ENCODE measurements at places on chromosomes 11 and 22.

DNA sequence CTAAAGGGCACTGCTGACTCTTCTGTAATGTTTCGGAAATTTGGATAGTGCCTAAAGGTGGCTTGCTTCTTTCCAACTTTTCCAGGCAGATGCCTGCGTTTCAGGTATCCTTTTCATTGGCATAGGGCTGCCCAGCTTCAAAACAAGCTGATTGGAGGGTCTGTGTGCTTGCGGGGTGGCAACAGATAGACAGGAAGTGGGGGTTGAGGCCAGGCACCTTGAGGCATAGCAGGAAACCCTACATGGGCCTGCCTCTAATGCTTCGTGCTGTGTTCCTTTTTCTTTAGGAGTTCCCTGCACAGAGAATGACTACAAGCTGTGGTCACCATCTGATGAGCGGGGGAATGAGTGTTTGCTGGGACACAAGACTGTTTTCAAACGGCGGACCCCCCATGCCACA, 92.2 kb upstream of the SORL1-AS1 start:
- DNase-seq = no peak

- DNase-seq = no peak
These were observed 32.0 kb downstream of the KCNC1 start for GRCh38 chr11:17766590-17766989.

- no peak for DNase-seq
These were observed 15.0 kb upstream of the SLC39A13 start for GRCh38 chr11:47393163-47394049.

DNA sequence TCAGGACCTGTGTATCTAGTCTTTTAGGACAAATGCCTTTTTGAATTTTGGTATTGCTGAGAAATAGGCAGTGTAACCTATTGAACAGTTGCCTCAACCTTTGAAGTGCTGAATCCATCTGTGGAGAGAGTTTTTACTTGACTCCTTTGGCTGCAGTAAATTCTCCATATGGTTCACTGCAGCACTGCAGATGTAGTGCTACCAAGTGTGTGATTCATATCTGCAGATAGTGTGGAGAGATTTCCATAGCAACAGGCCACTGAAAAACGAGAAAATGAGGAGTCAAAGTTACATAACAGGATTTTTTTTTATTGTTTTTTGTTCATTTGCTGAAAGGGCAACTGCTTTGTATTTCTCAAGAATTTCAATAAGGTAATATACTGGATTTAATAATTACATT, 356.1 kb downstream of the RAB38 start:
- DNase-seq = no peak

- DNase-seq = no peak
These were observed 5.1 kb downstream of the MAPK8IP2 start for GRCh38 chr22:50605613-50606074.

- DNase-seq = peak; percentile 35
These were observed 6.9 kb upstream of the NEAT1 start for GRCh38 chr11:65415499-65416340.

DNA sequence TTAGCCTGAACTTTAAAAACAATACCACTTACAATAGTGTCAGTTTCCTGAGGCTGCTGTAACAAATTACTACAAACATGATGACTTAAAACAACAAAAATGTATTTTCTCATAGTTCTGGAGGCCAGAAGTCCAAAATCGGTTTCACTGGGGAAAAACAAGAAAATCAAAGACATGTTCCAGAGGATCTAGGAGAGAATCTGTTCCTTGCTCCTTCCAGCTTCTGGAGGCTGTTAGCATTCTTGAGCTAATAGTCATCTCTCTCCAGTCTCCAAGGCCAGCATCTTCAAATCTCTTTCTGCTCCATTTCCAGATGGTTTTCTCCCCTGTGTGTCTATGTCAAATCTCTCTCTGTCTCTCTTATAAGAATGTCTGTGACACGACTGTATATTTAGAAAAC, 67.6 kb upstream of the TEAD1 start:
- DNase-seq = no peak

DNA sequence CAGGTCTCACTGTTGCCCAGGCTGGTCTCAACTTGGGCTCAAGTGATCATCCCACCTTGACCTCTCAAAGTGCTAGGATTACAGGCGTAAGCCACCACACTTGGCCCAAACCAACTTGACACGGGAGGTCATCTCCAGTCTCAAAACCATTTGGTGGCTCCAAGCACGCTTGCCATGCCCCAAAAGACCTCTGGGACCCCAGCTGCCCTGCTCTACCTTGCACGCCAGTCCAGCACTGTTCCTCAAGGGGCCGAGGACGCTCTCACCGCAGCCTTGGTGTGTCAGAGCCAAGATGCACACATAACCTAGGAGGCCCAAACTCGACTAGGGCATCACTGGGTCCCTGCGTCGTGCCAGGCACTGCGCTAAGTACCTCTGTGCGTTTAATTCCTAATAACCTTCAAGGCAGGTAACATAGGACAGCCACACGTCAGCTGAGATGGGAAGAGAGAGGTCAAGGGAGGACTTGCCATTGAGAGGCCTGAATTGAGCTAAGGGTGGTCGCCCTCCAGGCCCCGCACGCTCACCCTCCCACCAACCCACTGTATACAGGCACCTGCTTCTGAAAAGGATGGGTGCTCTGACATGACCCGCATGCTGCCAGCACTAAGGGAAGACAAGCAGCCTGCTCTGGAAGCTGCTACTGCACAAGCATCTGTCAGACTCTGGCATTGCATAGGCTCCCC, 4.6 kb upstream of the GAS2L1 start:
- DNase-seq = no peak

DNA sequence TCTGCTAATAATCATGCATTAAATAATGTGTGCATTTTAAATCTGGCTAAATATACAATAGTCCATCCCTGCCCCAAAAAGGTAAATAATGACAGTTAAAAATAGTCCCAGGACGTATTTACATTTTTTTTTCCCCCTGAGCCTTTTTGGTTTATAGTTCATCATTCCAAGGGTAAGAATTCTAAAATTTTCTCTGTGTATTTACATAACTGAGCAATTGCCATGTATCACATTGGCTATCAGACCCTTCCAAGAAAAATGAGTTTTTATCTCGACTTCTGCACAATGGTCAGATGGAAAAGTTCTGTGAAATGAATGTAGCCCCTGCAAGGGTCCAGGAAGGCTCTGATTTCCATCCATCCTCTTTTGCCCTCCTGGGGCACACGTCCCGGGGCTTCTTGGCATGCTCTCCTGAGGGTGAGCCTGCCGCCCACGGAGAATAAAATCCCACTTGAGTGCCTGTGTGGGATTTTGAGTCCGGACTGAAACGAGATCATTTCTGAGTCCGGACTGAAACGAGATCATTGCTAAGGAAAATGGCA, 94.1 kb upstream of the ANO1 start:
- DNase-seq = no peak

DNA sequence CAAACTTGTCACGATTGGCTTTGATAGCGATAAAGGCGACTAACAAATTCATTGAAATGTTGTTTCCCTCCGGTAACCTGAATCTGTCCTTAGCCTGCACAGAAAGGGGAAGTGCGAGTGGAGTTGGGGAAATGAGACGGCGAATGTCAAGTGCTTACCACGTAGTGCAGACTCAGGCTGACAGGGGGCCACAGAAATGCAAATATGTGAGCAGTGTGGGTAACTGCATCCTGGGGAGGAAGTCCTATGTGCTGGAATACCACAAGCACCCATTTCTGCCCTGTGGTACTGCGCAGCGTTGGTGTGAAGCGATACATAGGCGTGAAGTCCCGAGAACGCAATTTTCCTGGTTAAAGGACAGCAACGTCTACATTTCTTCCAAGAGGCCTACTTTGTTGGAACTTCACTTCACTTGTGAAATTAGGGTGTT, 869 bp upstream of the EIF4ENIF1 start:
- no peak for DNase-seq

- DNase-seq = no peak
These were observed 28.1 kb upstream of the COMT start for GRCh38 chr22:19913337-19913936.

GRCh38 chr11:25775603-25776002, 556.3 kb upstream of the ANO3 start:
- no peak for DNase-seq

DNA sequence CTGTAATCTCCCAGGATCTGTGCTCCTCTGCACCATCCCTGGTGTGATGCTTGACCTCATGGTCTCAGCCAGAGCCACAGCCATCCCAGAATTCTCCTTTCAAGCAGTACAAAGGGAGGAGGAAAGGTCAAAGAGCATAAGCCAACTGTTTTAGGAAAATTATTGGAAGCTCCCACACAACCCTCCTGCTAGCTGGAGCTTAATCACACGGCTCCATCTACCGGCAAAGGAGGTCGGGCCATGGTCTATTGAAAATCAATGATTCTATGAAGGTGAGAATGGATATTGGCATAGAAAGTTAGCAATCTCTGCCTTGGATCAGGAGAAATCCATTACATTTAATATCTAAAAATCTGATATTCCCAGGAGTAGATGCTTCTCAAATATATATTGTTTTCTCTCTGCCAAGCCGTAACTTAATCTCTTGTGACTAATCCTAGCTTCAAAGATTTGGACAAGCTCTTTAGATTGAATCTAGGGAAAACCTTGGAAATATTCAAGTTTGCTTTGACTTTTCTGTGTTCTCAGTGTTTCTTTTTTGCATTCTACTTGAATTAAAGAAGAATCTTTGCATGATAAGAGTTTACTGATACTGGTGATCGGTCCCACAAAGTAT, 259.6 kb downstream of the NTM start:
- no peak for DNase-seq

DNA sequence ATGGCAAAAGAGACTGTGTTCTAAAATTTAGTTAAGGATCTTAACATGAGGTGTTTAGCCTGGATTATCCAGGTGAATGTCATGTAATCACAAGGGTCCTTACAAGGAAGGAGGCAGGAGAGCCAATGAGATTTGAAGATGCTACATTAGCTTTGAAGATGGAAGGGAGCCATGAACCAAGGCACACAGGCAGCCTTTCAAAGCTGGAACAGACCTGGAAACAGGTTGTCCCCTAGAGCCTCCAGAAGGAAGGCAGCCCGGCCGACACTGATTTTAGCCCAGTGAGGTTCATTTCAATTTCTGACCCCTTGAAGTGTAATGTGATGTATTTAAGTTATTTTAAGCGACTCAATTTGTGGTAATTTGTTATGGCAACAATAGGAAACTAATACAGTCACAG, 195.3 kb upstream of the MTMR2 start:
- no peak for DNase-seq

GRCh38 chr11:115348416-115348815, 155.8 kb downstream of the CADM1 start:
- no peak for DNase-seq

DNA sequence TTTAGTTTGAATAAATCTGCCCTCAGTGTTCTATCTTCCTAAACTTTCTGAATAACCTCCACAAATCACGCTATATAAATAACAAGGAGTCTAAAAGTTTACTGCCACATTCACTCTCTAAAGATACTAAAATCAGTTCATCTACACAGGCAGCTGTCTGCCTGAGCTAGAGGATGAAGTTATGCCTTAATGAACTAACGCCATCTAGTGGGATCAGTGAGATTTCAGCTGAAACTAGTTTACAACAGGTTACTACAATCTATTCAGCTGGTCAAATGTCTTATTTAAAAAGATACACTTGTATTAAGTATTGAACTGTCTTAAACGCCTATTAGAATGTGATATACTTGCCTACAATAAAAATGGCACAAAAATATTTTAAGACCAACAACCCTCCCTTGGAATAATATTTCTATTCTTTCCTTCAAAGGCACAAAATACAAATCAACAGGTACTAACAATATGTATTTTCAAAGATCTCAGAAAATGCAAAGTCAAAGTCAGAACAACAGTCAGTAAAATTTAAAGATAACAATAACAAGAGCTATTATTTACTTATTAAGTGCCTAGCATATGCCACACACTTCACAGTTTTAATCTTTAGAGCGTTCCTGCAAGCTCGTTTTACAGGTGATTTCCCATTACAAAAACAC, 84.1 kb downstream of the LARGE2 start:
- DNase-seq = no peak

GRCh38 chr11:2203440-2204259, 32.0 kb upstream of the TH start:
- peak; percentile 26 for DNase-seq

DNA sequence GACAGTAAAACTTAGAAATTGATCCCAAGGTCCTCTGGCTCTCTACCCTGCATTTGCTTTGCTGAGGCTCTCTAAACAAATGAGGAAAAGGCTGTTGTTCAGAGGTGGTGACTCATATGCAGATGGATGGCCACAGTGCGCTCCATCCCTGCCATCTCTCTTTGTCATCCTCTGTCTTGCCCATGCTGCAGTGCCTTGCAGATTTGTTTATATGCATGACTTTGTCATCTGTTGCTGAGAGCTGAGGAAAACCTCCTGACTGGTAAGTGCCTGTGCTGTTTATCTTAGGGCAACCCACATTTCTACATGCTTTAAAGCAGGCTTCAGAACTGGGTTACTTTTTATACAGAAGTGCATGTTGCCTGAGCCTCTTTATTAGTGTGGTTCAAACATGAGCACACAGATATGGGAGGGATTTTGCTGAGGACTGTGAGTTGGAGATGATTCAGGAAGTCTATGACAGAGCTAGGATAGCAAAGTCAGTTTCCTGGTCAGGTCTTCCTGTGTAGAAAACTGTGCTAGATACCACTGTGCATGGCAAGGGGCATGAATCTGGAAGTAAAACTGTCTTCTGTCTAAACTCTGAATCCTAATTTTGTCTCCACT, 57.4 kb downstream of the JAM3 start:
- DNase-seq = no peak

DNA sequence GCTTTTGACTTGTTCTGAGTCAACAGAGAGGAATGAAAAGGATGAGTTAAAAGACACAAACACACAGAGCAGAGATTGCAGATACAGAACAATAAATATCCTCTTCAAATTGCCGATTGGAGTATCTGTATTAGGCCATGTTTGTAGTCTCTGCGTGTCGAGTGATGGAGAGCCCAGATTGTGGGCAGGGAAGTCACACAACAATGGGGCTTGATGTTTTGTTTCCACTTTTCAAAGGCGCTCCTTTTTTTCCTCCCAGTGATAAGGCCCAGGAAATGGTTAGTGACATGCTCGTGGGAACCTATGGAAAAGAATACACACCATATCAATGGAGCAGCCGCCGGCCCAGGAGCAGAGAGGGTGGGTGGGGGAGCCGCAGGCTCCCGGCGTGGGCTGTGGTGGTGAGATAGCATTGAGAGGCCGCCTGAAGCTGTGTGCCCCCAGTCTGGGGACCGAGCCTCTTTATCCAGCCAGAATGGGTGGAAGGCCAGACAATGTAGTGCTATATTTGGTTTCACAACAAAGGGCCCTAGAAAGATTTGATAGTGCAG, 555.9 kb downstream of the INSC start:
- DNase-seq = no peak

DNA sequence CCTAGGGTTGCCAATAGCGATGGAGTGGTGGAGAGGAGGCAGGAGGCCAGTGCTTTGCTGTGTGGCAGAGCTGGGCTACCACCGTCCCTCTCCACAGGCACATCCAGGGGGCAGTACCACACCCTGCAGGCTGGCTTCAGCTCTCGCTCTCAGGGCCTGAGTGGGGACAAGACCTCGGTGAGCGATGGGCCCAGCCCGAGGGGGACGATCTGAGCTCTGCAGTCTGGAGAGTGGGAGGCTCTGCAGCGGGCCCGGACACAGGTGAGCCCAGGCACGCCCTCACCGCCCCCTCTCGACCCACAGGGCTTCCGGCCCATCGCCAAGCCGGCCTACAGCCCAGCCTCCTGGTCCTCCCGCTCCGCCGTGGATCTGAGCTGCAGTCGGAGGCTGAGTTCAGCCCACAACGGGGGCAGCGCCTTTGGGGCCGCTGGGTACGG, 2.5 kb downstream of the PKP3 start:
- DNase-seq = no peak

All from ovary (tissue), 10 donors.